Stimulated activated memory B cell treated with anti-CD40 and anti-IgM and Interleukin-4, amounts not matched to agents 10 μg/mL and 1 μg/mL and 100 μg/mL, for 72 hours (primary cell): ENCODE measurements at places on chromosomes 7 and 10.

GRCh38 chr10:64175271-64175962 is 654.2 kb downstream of the REEP3 start:
- ATAC-seq: no peak

GRCh38 chr7:75688200-75689136 is 50.3 kb downstream of the HIP1 start:
- ATAC-seq: peak; percentile 65

- ATAC-seq: no peak
Measured at GRCh38 chr7:85829817-85830432, 643.1 kb upstream of the SEMA3D start.

GRCh38 chr7:1225441-1226185 is 7.1 kb upstream of the UNCX start:
- no peak for ATAC-seq

GRCh38 chr7:114715907-114716306 is 206.0 kb upstream of the MDFIC start:
- peak; percentile 43 for ATAC-seq

DNA sequence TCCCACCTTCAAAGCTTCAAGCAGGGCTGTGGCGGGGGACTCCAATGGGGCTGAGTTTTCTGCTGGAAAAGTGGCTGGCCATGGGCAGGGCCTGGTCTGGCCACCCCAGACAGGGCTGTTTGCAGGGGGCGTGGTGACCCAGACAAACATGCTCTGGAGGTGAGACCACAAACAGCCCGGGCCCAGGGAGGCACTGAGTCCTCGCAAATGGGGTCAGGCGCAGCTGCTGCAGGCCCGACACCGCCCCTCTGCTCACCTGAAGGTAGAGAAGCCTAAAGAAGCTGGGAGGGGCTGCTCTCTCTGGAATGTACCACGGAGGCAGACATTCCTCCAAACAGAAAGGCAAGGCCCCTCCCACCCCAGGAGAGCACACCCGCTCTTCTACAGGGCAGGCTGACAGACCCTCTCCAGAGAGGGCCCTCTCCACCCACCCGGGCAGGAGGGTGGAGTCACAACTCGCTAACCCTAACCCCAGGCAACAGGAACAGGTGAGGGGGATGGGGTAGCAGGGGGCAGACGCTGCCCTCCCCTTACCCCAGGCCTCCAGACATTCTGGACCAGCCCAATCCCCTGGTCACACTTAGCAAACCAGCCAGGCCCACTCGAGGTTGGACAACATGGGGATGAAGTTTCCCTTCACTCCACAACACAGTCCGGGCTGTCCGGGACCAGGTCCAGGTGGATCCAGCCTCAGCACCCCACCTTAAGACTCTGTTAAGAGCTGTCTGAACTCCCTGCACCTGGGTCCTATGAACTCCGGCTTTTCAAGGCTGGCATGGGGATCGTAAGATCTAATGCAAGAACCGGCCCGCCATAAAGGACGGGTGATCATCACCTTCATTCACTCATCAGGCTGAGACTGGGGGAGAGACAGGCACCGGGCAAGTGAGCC is 32.3 kb downstream of the OAT start:
- no peak for ATAC-seq

DNA sequence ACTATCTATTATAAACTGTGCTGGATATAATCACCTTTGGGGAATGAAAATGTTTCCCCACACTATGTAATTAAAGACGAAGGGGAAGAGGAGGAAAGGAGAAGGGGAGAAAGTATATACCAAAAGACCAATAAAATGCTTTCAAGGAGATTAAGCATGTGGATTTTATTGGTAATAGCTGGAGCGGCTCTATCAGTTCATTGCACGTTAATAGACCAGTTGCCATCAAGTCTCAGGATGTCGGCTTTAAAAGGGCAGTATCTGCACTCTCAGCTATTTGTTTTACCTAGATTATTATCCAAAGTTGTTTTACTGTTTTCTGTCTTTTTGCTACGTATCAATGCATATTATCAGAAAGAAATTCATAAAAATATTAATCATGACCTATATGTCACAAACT is 9.0 kb downstream of the ETV1 start:
- no peak for ATAC-seq

- ATAC-seq: no peak
Measured at GRCh38 chr10:65423043-65423442, 1502.8 kb upstream of the LRRTM3 start.

DNA sequence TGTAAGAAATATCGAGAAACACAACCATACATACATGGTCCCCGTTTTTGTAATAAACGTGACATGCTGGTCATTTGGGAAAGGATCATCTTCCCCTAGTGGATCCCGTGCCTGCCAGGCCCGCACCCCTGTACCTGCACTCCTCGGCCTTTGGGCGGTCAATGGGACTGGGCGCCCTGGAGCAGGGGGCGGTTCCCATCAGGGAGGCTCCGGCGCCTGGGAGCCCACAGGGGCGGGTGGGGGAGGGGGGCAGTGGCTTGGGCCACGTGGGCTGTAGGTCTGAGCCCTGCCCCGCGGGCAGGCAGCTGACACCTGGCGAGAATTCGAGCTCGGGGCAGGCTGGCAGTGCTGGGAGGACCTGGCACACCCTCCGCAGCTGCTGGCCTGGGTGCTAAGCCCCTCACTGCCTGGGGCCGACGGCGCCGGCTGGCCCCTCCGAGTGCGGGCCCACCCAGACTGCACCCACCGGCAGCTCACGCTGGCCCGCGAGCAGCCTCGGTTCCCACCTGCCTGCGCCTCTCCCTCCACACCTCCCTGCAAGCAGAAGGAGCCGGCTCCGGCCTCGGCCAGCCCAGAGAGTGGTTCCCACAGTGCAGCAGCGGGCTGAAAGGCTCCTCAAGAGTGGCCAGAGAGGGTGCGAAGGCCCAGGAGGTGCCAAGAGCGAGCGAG is 361.6 kb upstream of the GRM3 start:
- ATAC-seq: peak; percentile 45

DNA sequence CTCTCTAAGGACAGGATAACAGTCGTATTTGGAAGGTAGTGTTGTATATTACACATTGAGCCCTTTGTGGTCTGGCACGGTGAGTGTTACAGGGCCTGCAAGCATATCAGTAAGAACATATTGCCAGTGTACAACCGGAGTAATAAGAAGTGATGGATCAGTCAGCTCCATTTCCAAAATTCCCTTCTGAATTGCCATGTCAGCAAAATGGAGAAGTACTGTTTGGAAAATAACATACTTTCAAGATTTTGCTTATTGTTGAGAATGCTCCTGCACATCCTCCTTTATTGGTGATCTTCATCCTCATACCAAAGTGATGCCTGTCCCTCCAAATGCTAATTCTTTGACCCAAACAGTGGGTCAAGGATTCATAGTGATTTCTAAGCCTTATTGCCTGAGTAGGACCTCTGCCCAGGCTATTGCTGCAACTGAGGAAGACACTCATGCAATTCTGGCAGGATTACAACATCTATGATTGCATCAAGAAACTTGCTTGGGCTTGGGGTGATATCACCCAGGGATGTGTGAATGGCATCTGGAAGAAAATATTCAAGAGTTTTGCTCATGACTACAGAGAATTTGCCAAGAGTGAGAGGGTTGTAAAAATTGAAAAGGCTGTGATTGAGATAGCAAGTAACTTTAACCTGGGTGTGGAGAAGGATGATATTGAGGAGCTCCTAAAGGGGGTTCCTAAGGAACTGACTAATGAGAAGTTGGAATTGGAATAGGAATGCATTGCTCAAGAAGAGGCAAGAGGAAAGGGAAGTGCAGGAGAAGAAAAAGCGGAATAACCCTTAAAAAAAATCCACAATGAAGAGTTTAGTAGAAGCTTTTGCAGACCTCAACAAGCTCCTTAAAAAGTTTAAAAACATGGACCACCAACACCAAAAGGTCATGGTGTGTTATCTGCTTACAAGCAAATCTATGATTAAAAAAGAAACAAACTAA is 452.2 kb upstream of the SORCS1 start:
- no peak for ATAC-seq

GRCh38 chr10:31867646-31868045 is 61.0 kb downstream of the ARHGAP12 start:
- no peak for ATAC-seq
